ENCODE measurements at places on chromosomes 7 and 10.

- no peak for DNase-seq
These were observed 168.0 kb upstream of the PRKCQ start for GRCh38 chr10:6748029-6748428.

GRCh38 chr7:142974626-142975025 is 12.5 kb upstream of the KEL start:
- no peak for DNase-seq

DNA sequence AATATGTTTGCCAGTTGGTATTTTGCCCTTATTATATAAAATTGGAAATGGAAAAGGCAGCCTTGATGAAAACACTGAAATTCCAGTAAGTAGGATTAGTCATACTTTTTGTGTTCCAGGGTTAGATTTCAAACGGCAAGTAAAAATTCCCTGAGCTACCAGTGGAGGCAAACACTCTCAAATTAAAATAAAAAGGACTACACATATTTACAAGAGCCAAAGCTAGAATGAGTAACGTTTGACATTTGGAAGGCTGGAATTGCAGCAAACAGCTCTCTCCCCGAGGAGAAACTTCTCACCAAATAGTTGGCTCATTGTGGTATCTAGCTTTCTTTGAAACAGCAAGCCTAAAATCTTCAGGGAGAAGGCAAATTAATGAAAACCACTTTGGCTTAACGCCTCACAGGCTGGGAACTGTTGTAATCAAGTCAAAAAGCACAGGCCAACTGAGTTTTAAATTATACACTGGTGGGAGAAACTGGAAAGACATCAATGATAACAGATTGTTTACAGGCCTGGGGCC is 288.4 kb downstream of the SNX13 start:
- no peak for DNase-seq

- DNase-seq: no peak
These were observed 2.4 kb downstream of the EIF4H start for GRCh38 chr7:74176555-74176954.

- DNase-seq: no peak
These were observed 74.4 kb upstream of the PDZD8 start for GRCh38 chr10:117449636-117450035.

DNA sequence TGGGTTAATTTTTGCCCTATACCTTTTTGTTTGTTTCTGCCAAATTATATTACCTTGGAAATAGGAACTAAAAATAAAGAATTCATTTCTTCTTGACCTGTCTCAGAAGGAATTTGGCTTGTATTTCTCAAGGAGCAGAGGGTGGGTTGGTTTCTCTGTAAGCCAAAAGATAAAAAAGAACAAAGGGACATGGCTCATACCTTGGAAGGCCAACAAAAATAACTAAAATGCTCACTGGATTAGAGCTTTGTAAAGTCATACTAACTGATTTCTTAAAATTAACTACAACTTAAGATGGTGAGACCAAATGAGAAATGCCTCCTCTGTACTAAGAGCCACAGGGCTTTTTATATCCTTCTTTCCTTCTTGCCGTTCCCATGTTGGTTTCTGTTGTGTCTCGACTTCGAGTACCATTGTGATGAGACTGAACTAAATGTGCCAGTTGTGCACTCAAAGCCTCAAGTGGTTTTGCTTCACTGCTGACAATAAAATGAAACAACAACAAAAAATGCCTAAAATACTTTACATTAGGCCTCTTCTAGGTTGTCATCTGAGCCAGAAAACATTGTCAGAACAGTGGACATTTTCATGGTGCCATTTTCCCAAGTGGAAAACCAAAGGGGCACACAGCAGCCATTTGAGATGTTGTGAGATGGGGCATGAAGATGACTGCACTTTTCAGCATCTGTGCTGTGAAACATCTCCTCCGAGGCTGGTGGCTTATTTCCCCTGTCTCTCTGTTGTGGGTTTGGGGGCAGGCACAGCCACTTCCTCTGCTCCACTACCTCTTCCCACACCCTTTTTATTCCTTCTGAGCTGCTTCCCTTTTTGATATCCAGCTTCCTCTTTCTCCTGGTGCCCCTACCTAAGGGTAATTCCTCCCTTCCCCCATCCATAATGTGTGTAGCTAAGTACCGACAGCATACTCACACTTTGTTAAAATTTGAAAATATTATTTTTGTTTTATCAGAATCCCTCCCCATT is 51.8 kb upstream of the AGR3 start:
- DNase-seq: no peak

DNA sequence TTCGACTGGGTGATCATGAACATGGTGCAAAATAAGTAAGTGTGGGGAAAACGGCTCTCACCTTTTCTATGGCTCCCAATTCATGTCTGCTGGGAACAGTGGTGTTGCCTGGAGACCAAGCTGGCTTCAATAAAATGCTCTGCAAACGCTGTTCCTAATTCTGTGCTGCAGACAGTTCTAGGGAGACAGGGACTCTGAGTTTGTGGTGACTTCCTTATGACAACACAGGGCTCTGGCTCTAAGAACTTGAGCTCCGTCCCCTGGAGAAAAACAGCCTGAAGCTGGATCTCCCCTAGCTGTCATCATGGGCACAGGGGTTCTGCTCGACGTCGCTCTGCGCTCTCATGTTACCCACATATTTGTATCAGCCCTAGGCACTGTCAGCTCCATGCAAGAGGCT is 61.0 kb upstream of the INSYN2A start:
- no peak for DNase-seq

GRCh38 chr7:132250480-132251326 is 325.6 kb downstream of the PLXNA4 start:
- DNase-seq: no peak

DNA sequence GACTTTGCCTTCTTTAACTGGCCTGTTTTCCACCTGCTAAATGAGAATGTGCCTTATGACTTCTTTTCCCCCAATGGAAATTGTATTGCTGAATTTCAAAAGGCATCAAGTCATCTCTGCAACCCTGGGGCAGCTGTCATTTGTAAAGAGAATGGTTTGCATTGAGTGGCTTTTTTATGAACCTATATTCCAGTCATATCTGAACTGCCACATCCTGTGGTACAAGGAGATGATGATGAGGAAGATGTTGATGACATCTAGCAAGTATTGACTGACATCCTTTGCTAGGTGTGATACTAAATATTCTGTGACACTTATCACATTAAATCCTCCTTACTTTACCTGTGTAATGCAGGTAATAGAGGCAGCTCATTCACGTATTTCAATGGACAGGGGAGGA is 88.3 kb upstream of the KIAA1217 start:
- DNase-seq: no peak

GRCh38 chr10:26781797-26782196 is 79.0 kb downstream of the ABI1 start:
- DNase-seq: no peak

DNA sequence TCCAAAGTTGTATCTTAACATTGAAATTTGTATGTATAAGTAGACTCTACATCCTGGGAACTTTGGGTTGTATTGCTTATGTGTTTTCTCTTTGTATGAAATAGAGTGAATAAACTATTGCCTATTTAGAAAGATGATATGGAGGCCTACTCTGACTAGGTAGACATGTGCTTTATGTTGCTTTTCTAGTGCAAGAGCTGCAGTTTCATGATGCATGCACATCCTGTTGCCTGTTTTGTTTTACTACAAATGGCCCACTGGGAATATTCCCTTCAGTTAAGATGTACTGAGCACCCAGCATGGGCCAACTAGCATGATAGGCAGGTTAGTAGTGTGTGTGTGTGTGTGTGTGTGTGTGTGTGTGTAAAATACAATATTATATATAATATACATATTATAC is 282.1 kb upstream of the LRGUK start:
- DNase-seq: no peak

GRCh38 chr7:144481833-144482232 is 78.3 kb upstream of the NOBOX start:
- DNase-seq: no peak

GRCh38 chr10:130466271-130466997 is 330.2 kb downstream of the GLRX3 start:
- no peak for DNase-seq

- DNase-seq: no peak
These were observed 181.2 kb upstream of the AGR3 start for GRCh38 chr7:17063045-17063383.

GRCh38 chr10:110432084-110432483 is 65.6 kb upstream of the DUSP5 start:
- DNase-seq: no peak

- DNase-seq: no peak
These were observed 93.5 kb downstream of the PAXIP1 start for GRCh38 chr7:154909241-154910105.

GRCh38 chr7:107441581-107442422 is 28.1 kb upstream of the GPR22 start:
- DNase-seq: no peak

- no peak for DNase-seq
These were observed 462.5 kb downstream of the PTPRN2 start for GRCh38 chr7:158125091-158125490.

DNA sequence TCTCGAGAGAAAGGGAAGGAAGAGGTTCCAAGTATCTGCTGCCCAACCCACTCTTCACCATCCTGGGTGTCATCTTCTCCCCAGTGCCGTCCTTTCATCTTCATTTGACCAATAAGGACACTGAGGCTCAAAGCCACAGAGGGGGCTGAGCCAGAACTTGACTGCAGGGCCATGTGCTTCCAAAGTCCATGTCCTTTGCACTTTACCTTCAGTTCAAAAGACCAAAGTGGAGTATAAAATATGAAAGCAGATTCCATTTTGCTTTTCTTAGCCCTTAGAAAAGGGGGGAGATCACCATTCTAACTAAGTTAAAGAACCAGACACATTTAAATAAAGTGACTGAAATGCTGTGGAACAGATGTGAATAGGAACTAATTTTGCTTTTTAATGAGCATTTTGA is 56.2 kb downstream of the JAZF1 start:
- DNase-seq: no peak

DNA sequence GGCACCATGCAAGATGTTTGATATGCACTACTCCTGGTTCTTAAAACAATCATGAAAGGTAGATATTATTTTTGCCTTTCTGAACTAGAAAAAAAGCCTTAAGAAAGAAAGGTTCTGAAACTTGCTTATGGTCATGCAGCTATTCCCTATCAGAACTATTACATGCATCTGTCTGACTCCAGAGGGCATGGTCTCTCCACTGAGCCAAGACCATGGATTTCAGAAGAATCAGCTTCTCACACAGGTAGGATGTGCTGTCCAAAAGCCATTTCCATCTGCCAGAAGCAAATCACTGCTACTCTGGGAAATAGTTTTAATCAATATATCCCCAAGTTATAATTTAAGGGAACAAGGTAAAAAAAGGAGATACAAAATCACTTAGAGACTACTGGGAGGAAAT is 69.5 kb downstream of the STK17A start:
- DNase-seq: no peak

DNA sequence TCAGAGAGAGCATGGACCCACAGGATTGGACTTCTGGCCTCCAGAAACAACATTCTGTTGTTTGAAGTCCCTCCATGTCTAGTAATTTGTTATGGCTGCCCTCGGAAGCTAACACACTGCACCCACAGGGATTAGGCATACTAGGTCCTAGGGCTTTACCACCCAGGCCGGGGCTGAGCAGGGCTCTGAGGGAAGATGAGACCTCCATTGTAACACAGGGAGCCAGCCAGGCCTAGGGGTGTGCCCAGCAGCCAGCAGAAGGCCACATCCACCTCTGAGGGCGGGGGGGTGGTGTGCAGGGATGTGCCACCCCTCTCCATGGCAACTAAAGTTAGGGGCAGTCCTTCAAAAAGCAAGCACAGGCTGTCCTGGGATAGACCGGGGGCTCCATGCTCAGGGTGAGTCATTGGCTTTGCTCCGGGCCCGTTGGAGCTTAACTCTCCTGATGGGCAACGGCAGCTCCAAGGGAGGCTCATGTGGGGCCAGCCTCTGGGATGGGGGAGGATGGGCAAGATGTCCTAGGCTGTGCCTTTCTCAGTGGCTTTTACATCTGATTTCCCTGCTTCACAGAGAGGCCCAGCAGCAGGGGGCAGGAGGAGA is 96.6 kb upstream of the GPR26 start:
- DNase-seq: no peak

DNA sequence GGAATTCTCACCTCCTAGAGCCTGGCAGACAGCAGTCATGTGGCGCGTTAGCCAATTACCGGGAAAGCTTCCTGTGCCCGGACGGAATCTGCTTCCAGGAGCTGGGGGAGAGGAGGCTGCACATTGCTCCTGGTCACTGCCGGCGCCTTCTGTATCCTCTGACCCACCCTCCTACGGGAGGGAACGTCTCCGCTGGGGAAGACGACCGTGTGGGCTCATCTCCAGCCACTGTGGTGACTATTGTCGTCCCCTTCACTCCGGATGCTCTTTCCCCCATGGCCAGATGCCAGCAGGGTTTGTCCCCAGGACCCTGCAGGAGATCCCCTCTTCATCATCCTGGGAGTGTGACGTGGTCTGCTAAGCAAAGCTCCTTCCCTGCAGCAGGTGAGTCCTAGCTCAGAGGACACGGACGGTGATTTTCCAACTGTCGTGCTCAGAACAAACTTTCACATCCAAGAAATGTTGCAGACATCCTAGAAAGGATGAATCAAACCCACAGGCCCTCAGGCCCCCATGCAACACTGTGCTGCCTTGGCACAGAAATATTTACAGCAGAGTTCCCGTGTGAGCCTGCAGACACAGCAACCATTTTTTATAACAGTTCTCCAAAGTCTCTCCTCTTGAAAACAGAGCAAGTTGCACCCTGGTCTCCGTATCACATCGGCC is 29.6 kb upstream of the FAM20C start:
- DNase-seq: no peak

DNA sequence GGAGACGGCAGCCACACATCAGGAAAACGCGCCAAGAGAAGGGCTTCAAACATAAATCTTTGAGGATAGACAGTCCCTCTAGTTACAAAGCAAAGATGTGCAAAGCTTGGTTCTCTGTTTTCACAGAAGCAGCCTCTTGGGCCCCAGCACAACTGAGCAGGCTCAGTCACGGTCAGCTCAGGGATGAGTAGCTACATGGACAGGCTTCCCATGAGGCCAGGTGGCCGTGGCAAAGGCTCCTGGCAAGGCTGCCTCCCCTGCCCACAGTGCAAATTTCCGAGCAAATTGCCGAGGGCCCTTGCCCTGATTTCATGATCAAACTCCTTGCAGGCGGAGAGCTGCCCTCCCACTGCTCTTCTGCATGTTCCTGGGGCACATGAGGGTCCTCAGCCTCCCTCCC is 37.8 kb upstream of the EN2 start:
- no peak for DNase-seq

DNA sequence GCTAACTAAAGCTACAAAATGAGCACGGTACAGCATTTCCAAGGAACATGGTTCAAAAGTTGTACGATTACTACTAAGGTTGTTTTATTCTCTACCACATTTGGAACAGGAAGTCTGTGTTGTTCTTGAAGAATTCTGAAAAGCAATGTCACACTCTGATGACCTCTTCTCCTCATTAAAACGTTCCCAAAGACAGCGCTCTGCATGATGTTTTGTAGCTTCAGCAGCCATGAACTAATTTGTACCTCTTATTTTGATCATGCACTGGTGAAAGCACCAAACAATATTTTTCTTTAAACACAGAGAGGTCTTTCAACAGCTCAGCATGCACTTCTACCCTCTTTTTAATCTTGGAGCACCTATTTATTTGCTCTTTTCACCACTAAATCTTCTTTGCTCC is 75.0 kb upstream of the TES start:
- DNase-seq: no peak

Data from NCI-H748 treated with DMSO at 0.1 percent for 48 hours (cell line).